Renal cortical epithelial cell (primary cell): ENCODE measurements at places on chromosomes 6 and 20.

DNA sequence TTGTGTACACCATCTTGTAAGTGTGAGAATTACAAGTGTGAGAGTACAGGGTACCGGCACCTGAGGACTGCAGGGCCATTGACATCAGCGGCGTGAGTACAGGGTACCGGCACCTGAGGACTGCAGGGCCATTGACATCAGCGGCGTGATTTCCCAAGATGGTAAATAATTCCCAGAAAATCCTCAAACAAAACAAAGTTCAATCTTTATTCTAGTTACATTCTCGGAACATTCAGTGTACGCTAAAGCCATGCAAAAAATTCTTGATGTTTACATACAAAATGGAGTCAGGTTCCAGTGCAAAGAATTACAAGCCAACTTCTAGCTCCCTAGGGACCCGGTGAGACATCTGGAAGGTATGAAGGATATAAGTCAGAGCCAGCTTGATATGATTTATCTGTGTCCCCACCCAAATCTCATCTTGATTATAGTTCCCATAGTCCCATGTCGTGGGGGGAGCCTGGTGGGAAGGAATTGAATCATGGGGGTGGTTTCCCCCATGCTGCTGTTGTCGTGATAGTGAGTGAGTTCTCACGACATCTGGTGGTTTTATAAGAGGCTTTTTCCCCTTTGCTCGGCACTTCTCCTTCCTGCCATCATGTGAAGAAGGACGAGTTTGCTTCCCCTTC, 172.7 kb downstream of the TTLL2 start:
- no peak for DNase-seq

DNA sequence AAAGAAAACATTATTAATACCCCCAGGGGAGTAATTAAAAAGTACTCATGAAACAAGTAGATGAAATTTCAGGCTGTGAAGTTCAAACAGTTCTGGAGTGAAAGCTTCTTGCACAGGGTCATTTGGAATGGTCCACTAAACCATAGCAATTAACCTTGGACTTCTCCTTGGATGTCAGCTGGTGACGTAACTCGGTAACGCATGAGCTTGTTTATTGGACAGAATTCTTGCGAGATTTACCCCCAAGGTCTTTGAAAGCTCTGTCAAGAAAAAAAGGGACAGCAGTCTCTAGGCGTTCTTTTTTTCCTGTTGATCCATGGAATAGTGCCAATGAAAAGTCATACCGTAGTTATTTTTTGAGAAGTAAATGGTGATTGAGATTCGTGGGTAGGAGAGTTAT, 2.2 kb downstream of the CD83 start:
- DNase-seq = peak; percentile 59

GRCh38 chr20:19727251-19727847, 30.7 kb upstream of the RIN2 start:
- DNase-seq = no peak

DNA sequence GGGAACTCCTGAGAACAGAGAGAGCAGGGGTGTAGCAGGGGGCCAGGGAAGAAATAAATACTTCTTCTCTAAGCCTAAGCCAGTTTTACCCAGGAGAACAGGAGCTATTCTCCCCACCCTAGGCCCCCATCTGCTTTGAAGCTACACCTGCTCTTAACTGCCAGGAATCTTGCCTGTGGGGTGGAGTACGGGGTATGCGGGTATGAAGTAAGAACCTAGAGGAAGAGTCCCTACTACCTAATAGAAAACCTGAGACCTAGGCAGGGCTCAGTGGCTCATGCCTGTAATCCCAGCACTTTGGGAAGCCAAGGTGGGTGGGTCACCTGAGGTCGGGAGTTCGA, 1.5 kb downstream of the SLC29A1 start:
- no peak for DNase-seq

- peak; percentile 80 for DNase-seq
Measured at GRCh38 chr6:24273096-24273870, 84.6 kb downstream of the DCDC2 start.

DNA sequence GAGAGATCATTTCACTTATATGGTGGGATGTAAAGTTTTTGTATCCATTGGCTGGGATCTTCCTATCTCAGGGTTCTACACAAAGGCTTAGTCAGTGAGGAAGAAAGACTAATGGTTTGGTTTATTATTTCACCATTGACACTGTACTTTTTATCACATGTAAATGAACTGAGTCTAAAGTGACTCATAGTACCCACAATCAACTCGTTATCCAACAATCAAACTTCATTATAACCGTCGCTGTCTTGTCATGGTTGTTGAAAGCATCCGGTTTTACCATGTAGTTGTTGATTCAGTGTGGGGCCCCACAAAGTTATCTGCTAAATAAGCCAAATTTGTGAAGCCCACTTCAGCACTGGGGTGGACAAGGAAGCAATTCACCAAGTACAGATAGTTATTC, 55.8 kb upstream of the MTRF1L start:
- DNase-seq = peak; percentile 54

- DNase-seq = no peak
Measured at GRCh38 chr6:24183584-24183983, 57.6 kb downstream of the NRSN1 start.

DNA sequence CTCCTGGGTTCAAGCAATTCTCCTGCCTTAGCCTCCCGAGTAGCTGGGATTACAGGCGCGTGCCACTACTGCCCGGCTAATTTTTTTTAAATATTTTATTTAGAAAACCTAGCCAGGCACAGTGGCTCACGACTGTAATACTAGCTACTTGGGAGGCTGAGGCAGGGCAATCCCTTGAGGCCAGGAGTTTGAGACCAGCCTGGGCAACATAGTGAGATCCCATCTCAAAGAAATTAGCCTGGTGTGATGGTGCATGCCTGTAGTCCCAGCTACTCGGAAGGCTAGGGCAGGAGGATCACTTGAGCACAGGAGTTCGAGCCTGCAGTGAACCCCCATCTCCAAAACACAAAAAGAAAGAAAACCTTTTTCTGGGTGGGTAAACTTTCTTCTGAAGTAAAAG, 2.4 kb downstream of the SLC44A4 start:
- no peak for DNase-seq

GRCh38 chr6:170180671-170181337, 110.1 kb downstream of the DLL1 start:
- no peak for DNase-seq

GRCh38 chr6:2482773-2483172, 237.4 kb upstream of the GMDS start:
- DNase-seq = no peak
